ENCODE measurements at places on chromosomes 5 and 9.

DNA sequence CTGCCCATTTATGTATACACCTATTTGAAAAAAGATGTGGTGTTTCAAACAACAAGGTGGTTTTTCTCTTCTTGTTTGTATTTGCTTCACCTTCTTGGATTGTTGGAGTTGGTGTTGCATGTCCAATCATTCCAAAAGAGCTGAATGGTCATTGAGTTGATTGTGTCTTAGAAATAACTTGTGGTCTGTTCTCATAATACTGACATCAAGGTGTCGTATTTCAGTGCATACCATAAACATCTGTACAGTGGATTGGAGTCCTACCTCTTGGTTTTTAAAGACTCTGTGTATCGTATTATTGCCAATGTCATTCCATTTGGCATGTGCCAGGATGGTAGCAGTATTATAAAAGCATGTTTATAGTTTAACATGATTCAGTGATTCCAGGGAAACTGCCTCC, 73.2 kb downstream of the TRIO start:
- no peak for DNase-seq

- DNase-seq = no peak
These were observed 35.6 kb downstream of the FCHO2 start for GRCh38 chr5:72991394-72991793.

DNA sequence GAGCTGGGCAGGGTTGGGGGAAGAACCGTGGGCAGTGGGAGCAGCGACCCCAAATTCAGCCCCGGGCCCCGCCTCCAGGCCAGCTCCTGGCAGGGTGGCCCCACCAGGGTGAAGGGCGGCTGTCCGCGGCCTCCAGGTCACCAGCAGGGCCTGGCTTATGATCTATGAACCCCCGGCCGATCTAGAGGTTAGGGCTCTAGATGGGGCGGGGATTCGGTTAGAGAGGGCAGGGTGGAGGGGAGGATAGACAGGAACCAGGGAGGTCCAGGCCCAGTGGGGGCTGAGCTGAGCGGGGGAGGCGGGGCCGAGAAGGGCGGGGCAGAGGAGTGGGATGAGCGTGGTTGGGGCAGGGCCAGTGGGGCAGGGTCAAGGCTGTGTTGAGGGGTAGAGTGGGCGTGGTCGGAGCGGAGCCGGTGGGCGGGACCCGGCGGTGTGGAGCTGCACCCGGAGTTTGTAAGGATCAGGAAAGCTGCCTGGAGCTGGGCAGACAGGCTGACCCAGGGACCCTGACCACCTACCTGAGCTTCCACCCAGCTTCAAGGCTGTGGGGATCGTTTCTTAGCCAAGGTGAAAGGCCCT, 29.3 kb upstream of the OBP2B start:
- DNase-seq = no peak

DNA sequence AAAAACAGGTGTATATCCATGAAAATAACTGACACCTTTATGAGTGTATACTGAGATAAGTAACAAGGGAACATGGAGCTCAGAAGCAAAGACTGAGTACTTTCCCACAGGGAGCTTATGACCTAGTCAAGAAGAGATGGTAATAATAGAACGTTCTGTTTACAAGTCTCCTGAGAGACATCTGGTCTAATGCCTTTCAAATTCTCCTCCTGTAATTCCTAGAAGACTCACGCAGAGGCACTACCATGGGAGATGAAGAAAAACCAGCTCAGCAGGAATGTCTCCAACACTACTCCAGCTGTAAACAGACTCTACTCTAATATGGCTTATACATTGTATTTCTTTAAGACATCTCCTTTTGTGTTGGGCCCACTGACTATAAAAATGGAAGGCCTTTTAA, 503.6 kb upstream of the TUSC1 start:
- no peak for DNase-seq
